Colonic mucosa (tissue), 4 donors: ENCODE measurements at places on chromosomes 16 and 17. TPM values are rescaled to one million over a fixed set of nuclear protein-coding genes. Genes with fewer than 3 reads are reported as not detected.

NPIPB9 gene
- 3.4 TPM for total RNA-seq

GRCh38 chr17:38703742-38704605, 1.1 kb upstream of the MLLT6 start:
- peak; percentile 93 for DNase-seq

TERF2IP gene
- total RNA-seq = 27.1 TPM

GRCh38 chr17:64591944-64592343, 70.2 kb downstream of the SMURF2 start:
- DNase-seq = no peak

- peak; percentile 89 for DNase-seq
These were observed 6.8 kb upstream of the MEAK7 start for GRCh38 chr16:84511180-84511800.

NPW gene
- 3.5 TPM for total RNA-seq

CBLN1 gene
- total RNA-seq = 0.45 TPM

DNA sequence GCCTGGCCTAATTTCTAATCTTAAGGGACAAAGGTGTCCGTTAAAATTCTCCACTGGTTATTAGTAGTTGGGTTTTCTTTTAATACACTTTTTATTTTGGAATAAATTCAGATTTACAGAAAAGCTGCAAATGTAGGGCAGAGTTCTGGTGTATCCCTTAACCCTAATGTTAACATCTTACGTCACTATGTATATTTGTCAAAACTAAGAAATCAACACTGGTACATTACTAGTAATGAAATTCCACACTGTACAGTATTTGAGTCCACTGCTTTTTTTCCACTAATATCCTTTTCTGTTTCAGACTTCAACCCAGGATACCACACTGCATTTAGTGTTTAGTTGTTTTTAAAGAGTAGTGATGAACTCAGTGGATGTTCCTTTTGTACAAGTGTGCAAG, 18.7 kb upstream of the KPNA2 start:
- no peak for DNase-seq

DNA sequence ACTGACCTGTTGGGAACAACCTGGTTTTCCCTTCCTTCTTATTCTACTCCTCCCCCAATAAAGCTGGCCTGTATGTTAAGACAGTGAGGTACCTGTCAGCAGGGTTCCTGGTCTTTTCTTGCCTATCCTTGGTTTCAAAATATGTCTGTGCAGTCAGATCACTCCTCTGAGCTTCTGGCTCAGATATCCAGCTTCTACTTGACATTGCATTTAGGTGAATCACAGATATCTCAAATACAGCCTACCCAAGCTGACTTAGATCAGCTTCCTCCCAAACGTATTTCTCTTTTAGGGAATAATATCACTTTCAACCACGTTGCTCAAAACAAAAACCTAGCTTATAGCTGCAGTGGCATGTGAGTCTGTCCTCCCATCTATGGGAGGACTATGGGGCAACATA, 48.7 kb downstream of the TEX14 start:
- DNase-seq = no peak

DNA sequence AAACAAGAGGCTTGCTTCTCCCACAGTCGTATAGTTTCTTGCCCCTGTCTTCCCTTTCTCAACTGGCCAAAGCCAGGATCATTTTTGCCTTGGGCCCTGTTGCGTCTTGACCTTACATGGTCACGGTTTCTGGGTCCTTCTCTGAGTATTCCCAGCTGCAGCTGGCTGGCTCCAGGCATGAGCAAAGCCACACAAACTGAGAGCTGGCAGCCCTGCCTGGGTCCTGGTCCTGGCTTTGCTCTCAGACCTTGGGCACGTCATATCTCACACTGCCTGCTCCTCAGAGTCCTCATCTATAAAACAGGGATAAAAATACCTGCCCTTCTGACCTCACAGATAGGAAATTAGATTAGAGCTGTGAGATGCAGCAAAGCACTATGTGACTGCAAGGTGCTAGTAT, 277.6 kb downstream of the CBLN1 start:
- no peak for DNase-seq

HOXB8 gene
- total RNA-seq = 4.2 TPM

DNA sequence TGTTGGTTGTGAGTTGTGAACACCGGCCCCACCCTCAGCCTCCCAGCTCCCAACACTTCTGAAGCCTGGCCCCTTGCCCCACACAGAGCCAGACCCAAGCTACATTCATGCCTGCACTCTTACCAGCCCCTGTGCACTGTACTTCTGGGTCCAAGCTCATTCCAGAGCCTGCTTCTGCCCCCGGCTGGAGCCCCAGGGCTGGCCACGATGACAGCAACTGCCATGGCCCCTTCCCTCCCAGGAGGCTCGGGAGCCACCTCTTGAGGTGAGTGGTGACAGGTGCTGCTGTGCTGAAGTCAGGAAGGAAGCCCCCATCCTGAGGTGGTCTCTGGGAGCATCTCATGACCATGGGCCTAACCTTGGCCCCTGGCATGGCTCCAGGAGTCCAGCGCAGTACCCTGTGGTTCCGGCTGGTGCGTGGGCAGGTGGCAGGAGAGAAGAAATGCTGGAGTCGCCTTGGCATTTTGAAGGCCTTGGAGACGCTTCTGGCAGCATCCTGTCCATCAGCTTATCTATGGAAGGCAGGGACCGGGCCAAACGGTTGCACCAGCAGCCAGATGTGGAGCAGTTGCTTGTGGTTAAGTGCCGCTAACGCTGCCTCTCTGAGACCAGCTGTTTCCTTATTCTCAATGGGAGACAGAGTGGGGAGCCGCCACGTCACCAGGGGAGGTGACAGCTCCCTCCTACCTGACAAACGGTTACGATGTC, 3.9 kb upstream of the CDT1 start:
- DNase-seq = no peak

DNA sequence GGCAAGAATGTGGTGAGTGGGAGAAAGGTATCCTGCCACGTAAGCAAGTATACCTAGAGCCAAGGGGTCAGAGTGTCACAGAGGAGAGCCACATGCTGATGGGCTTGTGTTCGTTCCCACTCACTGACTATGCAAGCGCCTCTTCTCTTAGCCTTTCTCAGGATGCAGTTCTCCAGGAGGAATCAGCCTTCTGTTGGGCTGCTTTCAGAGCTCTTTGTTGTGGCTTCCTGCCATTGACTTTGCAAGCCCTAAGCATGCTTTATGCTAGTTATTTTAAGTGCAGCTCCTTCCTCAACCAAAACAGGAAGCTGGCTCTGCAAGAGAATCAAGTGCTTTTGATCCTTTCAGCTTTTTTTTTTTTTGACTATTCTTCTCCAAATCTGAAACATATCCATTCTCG, 66.6 kb downstream of the SIAH1 start:
- no peak for DNase-seq

GRCh38 chr17:69414408-69415274, at the start of gene MAP2K6:
Gene MAP2K6, plus strand, starts transcription at chr17:69414697. Its CDS starts 288 bp downstream, at chr17:69414985.
- DNase-seq = peak; percentile 89

OR1F1 gene
- not detected for total RNA-seq

- no peak for DNase-seq
These were observed 39.9 kb downstream of the UBE2G1 start for GRCh38 chr17:4326608-4327007.

DNA sequence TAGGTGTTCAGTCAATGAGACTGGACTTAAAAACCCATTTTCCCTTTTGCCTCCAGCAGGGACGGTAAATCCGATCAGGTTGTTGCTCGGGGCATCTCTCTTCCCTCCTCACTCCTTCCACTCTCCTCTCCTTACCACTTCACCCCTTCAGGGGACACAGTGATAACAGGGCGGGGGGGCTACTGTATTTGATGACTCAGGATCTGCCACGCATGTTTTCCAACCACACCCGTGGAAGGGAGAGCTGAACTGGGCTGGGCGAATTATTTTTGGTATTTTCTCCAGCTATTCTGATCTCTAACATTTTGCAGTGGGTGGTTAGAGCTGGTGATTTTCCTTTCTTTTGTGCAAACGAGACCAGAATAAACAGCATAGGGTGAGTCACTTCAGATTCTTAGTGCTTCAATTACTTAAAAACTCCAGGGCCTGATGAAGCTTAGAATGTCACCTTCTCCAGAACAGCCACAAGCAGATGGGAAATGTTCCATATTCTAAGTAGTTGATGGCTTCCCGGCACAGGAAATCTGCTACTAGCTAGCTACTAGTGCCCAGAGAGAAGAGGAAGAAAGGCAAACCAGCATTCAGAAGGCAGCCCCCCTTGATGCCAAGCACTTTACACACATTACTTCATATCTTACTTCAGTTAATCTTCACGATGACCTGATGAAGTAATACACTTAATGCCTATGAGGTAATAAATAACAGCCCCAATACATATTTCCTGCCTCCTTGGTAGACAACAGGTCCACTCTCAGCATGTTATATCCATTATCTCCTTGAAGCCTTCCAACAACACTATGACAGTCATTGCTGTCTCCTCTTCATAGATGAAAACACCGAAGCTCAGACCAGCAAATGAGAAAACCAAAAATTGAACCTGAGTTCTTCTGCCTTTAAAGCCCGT, 74.1 kb downstream of the ASIC2 start:
- no peak for DNase-seq

GRCh38 chr16:31134625-31135534, 647 bp downstream of the PRSS8 start:
- DNase-seq = peak; percentile 80

- DNase-seq = no peak
These were observed 46.0 kb downstream of the HOXB1 start for GRCh38 chr17:48484850-48485249.

PRAC1 gene
- total RNA-seq = 237 TPM

SBK1 gene
- 1.4 TPM for total RNA-seq

- peak; percentile 88 for DNase-seq
These were observed 16.9 kb upstream of the CCL22 start for GRCh38 chr16:57341441-57342303.

GH1 gene
- not detected for total RNA-seq

- DNase-seq = peak; percentile 65
These were observed 35.3 kb downstream of the SOCS3 start for GRCh38 chr17:78324391-78325075.

DNAH9 gene
- total RNA-seq = 0.69 TPM

DNA sequence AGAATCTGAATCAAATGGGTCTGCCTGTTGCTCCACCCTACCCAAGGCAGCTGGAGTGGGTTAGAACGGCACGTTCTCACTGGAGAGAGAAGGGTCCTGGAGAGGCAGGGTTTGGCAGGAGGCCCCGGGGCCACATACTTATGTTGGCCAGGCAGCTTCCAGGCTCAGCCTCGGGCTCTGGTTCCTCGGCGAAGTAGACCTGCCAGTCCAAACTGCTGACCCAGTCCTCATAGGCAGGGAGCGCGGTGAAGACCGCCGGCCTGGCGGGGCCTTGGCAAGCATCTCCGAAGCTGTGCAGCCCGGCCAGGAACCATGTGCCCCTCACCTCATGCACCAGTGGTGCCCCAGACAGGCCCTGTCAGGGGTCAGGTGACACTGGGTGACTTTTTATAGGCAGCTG, 4.8 kb downstream of the PRSS53 start:
- no peak for DNase-seq

DNA sequence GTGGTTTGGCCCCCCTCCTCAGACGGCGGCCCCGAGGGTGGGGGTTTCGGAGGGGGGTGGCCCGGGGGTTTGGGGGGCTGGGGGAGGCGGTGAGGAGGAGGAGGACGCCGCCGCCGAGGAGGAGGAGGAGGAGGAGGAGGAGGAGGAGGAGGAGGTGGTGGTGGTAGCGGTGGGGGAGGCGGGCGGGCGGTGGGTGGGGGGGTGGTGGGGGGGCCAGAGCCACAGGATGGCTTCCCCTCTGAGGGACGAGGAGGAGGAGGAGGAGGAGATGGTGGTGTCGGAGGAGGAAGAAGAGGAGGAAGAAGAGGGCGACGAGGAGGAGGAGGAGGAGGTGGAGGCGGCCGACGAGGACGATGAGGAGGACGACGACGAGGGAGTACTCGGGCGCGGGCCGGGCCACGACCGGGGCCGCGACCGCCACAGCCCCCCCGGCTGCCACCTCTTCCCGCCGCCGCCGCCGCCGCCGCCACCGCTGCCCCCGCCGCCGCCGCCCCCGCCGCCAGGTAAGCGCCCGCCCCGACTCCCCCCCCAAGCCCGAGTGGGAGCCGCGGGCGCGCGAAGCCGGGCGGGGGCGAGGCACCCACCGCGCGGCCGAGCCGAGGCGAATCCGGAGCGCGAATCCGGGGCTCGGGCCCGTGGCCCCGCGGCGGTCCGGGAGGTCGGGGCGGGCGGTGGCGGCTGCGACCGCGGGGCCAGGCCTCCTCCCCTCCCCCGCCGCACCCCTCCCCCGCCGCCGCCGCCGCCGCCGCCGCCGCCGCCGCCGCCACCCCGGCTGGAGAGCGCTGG, 3.8 kb upstream of the CHD3 start:
- DNase-seq = no peak

GNG13 gene
- 0.24 TPM for total RNA-seq

SLC52A1 gene
- total RNA-seq = 1.7 TPM

DNA sequence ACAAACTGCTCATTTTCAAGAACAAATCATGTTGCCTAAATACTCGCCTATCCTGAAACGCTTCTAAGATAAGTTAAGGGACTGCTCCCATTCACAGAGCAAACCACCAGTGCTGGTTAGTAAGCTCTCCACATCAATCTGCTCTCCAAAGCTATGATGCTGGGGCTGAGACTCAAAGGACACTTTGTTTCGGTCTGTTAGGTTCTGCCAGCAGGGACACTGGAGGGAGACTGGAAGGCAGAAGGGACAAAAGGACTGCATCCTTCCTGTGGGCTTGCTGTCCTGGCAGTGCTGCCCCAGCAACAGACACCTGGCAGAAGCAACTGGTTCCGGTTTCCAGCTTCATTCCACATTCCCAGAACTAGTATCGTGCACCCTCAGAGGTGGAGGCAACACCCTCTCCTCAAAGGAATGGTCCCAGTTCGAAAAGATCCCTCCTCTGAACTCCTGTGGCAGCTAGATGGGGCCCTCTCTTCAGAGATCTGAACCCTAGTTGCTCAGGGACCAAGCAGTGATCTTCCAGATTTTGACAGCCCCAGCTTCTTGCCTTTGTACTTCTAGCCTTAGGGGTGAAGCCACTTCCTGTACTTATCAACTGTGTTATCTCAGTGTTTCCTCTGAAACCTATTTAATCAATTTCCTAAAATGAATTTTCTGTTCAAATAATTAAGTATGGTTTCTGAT, 73.4 kb upstream of the GSG1L start:
- no peak for DNase-seq

DNA sequence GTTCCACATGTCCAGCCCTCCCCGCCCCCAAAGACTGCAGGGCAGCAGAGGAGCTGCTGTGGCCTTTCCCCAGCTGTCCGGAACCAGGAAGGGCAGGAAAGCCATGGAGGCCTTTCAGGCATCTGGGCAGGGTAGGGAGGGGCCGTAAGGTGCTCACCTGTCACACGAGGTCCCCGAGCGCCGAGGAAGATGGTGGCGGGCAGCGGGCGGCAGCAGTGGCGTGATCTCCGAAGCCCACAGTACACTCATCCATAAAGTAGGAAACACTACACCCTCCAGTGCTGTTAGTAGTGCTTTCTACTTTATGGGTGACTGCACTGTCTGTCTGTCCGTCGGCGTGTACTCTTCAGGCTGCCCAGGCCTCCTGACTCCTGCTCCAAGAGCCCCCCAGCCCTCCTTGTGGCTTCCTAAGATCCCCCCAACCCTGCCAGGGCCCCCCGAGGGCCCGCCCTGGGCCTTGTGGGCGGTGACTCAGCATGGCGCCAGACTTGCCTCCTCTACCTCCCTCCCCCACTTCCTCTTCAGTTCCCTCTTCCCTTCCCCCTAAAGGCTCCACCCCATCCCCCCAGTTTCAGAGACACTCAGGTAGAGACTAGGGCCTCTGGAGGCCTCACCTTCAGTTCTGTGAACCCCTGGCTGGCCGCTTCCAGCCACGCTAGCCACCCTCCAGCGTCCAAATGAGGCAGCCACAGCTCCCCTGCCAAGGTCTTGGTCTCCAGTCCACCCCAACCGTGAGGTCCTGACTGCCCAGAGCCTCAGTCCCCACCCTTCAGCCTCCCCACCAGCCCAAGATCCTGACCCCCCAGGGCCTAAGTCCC, 2.6 kb upstream of the TSPOAP1 start:
- peak; percentile 57 for DNase-seq
